ENCODE measurements at places on chromosomes 11 and 22. TPM values are rescaled to one million over a fixed set of nuclear protein-coding genes. Genes with fewer than 3 reads are reported as not detected.

The CASP5 gene
- not detected for total RNA-seq

The SLC29A2 gene
- 16.2 TPM for total RNA-seq

The RIMBP3C gene
- total RNA-seq, result 1.1 TPM

The NR1H3 gene
- 10.4 TPM for total RNA-seq

The DEUP1 gene
- total RNA-seq, result not detected

The POU2AF2 gene
- not detected for total RNA-seq

The ANO5 gene
- total RNA-seq, result not detected

The TBX10 gene
- total RNA-seq, result not detected

The GPR152 gene
- total RNA-seq, result not detected

The CDCA5 gene
- total RNA-seq, result 77.5 TPM

The GRIK4 gene
- total RNA-seq, result not detected

The OTUB1 gene
- 80.0 TPM for total RNA-seq

The HEPACAM gene
- not detected for total RNA-seq

The DUSP8 gene
- 1.1 TPM for total RNA-seq

The MMP13 gene
- total RNA-seq, result not detected

The HBG2 gene
- total RNA-seq, result not detected

The PPP1CA gene
- 301 TPM for total RNA-seq

The CRY2 gene
- total RNA-seq, result 28.4 TPM

The CNTN5 gene
- total RNA-seq, result not detected

The RAB3IL1 gene
- not detected for total RNA-seq

Data from activated naive CD4-positive, alpha-beta T cell treated with anti-CD3 and anti-CD28 coated beads, Interleukin-2, amount 10 ng/mL, durations not matched to agents 5 hours and 36 hours (primary cell).